ENCODE measurements at places on chromosomes 5 and 9. TPM values are rescaled to one million over a fixed set of nuclear protein-coding genes. Genes with fewer than 3 reads are reported as not detected.
A peak's percentile ranks its signal among the peaks of the same experiment; 100 is the strongest.

- H3K4me3 ChIP-seq: peak overlapping the region; percentile 89
- no peaks in the 10 kb centered on the region for H3K36me3 ChIP-seq
- DNase-seq: no peak
- no peak overlapping the region for H3K27ac ChIP-seq
- no peaks in the 10 kb centered on the region for H3K27me3 ChIP-seq
- peaks cover 46% of the 10 kb centered on the region for H3K4me1 ChIP-seq
Observed at GRCh38 chr9:120711841-120712538, 2.3 kb downstream of the MEGF9 start.

DNA sequence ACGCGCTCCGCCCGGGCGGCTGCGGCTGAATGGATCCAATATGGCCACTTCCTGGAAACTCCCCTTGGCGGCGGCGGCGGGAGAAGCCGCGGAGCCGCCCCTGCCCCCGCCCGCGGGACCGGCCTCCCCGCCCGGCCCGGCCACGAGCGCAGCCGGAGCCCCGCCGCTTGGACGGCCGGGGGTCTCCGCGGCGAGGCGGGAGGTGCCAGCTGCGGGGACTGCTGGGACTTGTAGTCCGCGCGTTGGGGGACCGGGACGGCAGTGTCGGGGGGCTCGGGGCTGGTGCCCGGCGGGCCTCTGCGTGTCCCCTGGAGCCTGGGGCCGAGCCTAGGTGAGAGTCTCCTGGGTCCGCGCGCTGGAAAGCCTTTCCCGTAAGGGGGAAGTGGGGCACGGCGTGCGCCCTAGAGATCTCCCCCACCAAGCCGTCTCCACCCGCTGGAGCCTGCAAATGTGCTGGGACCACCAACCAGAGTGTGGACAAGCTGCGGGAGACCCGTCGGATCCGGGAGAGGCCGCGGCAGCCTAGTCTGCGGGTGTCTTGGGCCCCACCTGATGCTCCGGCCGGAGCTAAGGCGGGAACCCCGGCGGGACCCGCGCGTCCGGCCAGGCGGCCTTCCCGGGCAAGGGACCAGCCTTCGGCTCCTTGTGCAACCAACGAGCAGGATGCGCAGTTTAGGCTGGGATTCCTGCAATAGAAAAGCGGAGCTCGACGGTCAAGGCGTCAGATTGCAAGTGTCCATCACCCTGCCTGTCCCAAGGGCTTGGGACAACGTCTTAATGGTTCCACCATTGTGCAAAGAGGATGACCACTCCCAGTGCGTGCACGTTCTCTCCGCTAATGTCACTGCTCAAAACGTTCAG is at the start of gene SEPTIN8:
TSS of gene SEPTIN8 (minus strand) at position 31 of the 861 bp plus-strand sequence. CDS start 102 bp downstream, outside the sequence.
- peak within 1 kb of the TSS; percentile 84 for H3K27ac ChIP-seq
- DNase-seq: peak; percentile 37
- no peaks in the 10 kb centered on the region for H3K36me3 ChIP-seq
- H3K27me3 ChIP-seq: peaks cover 8% of the 10 kb centered on the region

GRCh38 chr5:79746642-79747569 is 57.3 kb downstream of the CMYA5 start:
- H3K27me3 ChIP-seq: peaks cover 5% of the 10 kb centered on the region
- no peaks in the 10 kb centered on the region for H3K36me3 ChIP-seq
- no peak overlapping the region for H3K27ac ChIP-seq
- H3K4me1 ChIP-seq: peaks cover 5% of the 10 kb centered on the region
- H3K4me3 ChIP-seq: no peak overlapping the region

- DNase-seq: no peak
- H3K27me3 ChIP-seq: no peaks in the 10 kb centered on the region
- peak overlapping the region; percentile 73 for H3K27ac ChIP-seq
- H3K4me3 ChIP-seq: no peak overlapping the region
- peaks cover 56% of the 10 kb centered on the region for H3K4me1 ChIP-seq
Observed at GRCh38 chr5:4081466-4081865, 485.8 kb downstream of the IRX1 start.

The CDHR2 gene
- total RNA-seq: 1.1 TPM

- H3K4me3 ChIP-seq: no peak overlapping the region
- no peak for DNase-seq
- peaks cover 23% of the 10 kb centered on the region for H3K4me1 ChIP-seq
- peaks cover 2% of the 10 kb centered on the region for H3K27me3 ChIP-seq
- no peak overlapping the region for H3K27ac ChIP-seq
Observed at GRCh38 chr5:40399349-40399748, 280.4 kb upstream of the PTGER4 start.

DNA sequence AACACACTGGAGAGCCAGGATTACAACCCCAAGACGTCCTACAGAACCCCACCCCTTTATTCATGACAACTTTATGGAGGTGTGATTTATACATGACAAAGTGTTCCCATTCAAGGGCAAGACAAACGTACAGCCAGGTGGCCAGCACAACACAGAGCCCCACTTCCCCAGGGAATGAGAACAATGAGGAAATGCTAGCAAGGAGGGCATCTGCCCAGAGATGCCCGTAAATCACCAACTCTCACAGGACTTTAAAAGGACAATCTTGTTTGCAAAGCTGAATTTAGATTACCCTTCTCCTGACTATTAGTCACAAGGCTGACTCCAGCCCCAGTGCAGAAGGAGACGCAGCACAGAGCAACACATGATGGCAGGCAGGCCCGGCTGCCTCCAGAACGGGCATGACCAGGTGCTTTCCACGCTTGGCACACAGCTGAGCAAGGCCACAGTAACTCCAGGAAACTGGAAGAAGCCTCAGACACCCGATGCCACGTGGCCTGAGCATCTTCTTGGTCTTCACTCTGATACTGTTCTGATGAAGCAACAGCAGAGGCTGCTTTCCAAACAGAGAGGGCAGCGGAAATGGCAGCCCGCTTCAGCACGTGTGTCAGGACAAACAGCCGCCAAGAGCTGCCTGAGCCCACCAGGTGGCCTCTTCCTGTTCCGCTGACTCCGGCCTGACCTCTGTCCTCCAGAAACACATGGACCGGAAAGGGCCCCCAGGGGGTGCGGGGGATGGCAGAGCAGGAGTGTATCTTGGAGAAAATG is 51.4 kb downstream of the ROR2 start:
- H3K27ac ChIP-seq: peak overlapping the region; percentile 47
- H3K36me3 ChIP-seq: no peaks in the 10 kb centered on the region
- no peak overlapping the region for H3K4me3 ChIP-seq
- peaks cover 77% of the 10 kb centered on the region for H3K4me1 ChIP-seq

- no peaks in the 10 kb centered on the region for H3K27me3 ChIP-seq
- H3K36me3 ChIP-seq: no peaks in the 10 kb centered on the region
- no peak overlapping the region for H3K4me3 ChIP-seq
- no peaks in the 10 kb centered on the region for H3K4me1 ChIP-seq
Observed at GRCh38 chr9:4639420-4639819, 22.7 kb upstream of the PLPP6 start.

DNA sequence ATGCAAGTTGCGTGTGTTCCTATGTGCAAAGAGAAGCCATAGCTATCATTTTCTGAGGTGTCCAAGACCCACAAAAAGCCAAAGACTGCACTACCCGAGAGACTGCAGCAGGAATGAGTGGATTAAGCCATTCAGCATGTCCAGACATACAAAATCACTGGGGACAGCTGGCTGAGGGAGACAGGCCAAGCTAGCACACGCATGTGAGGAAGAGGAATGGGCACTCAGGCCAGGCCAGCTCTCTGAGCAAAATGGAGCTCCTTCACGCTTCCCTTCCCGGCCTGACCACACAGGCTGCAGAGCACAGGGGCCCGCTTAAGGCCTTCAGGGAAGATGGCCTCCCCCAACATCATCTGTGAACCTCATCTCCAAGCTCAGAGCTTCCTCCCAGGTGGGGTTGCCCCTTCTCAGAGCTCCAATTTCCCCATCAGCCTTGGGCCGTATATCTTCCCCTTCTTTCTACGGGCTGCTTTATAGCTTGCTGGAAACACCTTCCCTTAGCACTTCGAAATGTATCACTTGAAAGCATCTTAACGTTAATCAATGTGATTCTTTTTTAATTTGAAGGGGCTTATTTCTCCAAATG is 8.4 kb downstream of the DCANP1 start:
- no peak for DNase-seq
- peak overlapping the region; percentile 87 for H3K27ac ChIP-seq
- H3K4me1 ChIP-seq: peaks cover 80% of the 10 kb centered on the region
- H3K36me3 ChIP-seq: no peaks in the 10 kb centered on the region
- H3K4me3 ChIP-seq: no peak overlapping the region

- no peaks in the 10 kb centered on the region for H3K27me3 ChIP-seq
- H3K4me3 ChIP-seq: no peak overlapping the region
- H3K4me1 ChIP-seq: peaks cover 67% of the 10 kb centered on the region
- H3K27ac ChIP-seq: peak overlapping the region; percentile 72
Observed at GRCh38 chr9:13266167-13266566, 13.3 kb downstream of the MPDZ start.

- H3K4me3 ChIP-seq: no peak overlapping the region
- no peak for DNase-seq
- H3K36me3 ChIP-seq: no peaks in the 10 kb centered on the region
- no peak overlapping the region for H3K27ac ChIP-seq
Observed at GRCh38 chr9:116191576-116192415, 38.2 kb downstream of the PAPPA start.

The MYOZ3 gene
- total RNA-seq: 8.5 TPM

GRCh38 chr9:131119600-131119999 is 5.8 kb upstream of the NUP214 start:
- H3K27me3 ChIP-seq: no peaks in the 10 kb centered on the region
- H3K4me1 ChIP-seq: no peaks in the 10 kb centered on the region
- H3K36me3 ChIP-seq: no peaks in the 10 kb centered on the region
- DNase-seq: no peak
- no peak overlapping the region for H3K4me3 ChIP-seq

All from mesothelial cell of epicardium (in vitro differentiated cells).